ENCODE measurements at places on chromosomes 7 and 10.
A peak's percentile ranks its signal among the peaks of the same experiment; 100 is the strongest.

DNA sequence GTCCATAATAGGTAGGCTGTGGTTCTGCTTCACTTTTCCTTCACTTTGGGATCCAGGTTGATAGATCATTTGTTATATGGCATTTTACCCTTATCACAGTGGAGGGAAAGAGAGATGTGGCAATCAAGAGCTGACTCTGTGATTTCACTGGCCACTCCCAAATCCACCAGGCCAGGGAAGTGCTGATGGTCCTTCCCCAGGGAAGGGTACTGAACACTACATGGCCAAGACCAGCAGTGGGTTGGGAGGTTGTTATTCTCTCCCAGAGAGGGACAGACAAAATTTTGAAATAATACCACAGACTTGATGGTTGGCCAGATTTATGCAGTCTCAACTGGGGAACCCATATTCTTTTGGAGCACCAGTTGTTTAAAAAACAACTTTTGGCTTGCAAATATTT lies 102.5 kb downstream of the SND1 start:
- no peak overlapping the region for H3K27ac ChIP-seq
- H3K36me3 ChIP-seq, result no peaks in the 10 kb centered on the region
- no peaks in the 10 kb centered on the region for H3K4me1 ChIP-seq
- H3K4me3 ChIP-seq, result no peak overlapping the region
- H3K27me3 ChIP-seq, result no peaks in the 10 kb centered on the region

DNA sequence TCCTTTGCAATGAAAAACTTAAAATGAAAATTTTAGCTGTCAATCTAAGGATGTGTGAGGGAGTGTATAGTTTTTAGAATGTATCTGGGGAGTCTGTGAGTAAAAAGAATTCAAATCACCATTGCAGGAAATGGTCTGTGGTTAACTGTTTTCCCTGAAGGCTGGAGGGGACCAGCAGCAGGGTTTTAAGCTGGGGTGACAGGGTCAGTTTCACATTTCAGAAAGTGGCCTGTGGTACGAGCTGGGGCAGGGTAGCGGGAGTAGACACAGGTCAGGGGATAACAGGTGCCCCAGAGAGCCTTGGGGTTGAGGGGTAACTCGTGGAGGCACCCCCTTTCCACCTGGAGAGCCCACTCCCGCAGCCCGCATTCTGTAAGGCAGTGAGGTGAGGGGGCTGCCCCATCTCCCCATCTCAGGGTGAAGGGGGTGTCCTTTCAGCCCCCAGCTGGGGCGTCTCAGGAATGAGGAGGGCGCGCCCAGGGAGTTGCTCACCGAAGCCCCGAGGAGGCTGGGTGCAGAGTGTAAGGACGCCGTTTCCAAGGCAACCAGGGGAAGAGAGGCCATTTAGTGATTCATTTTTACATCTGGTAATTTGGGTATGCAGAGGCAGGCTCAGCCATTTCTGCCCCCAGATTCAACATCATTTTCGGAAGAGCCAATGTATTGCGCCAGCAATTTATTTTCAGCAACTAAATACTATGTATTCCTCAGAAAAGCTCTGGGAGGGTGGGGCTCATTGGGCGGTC lies 168.9 kb downstream of the SLIT1 start:
- no peak for DNase-seq
- H3K4me1 ChIP-seq, result peaks cover 6% of the 10 kb centered on the region
- H3K27me3 ChIP-seq, result no peaks in the 10 kb centered on the region

GRCh38 chr10:88707429-88708155 lies 1.5 kb downstream of the LIPK start:
- no peaks in the 10 kb centered on the region for H3K27me3 ChIP-seq
- H3K4me3 ChIP-seq, result no peak overlapping the region
- H3K4me1 ChIP-seq, result no peaks in the 10 kb centered on the region
- no peak overlapping the region for H3K27ac ChIP-seq
- H3K36me3 ChIP-seq, result no peaks in the 10 kb centered on the region

GRCh38 chr7:40418983-40419382 lies 284.2 kb downstream of the SUGCT start:
- no peaks in the 10 kb centered on the region for H3K4me1 ChIP-seq
- no peak overlapping the region for H3K4me3 ChIP-seq
- H3K36me3 ChIP-seq, result no peaks in the 10 kb centered on the region
- no peaks in the 10 kb centered on the region for H3K27me3 ChIP-seq

GRCh38 chr7:139762886-139763285 lies 14.9 kb downstream of the HIPK2 start:
- H3K27me3 ChIP-seq, result no peaks in the 10 kb centered on the region
- DNase-seq, result no peak
- no peak overlapping the region for H3K27ac ChIP-seq
- H3K36me3 ChIP-seq, result no peaks in the 10 kb centered on the region
- H3K4me3 ChIP-seq, result no peak overlapping the region

GRCh38 chr7:131657881-131658280 lies 101.5 kb upstream of the PODXL start:
- no peaks in the 10 kb centered on the region for H3K4me1 ChIP-seq
- H3K27ac ChIP-seq, result no peak overlapping the region
- no peaks in the 10 kb centered on the region for H3K36me3 ChIP-seq
- no peaks in the 10 kb centered on the region for H3K27me3 ChIP-seq

GRCh38 chr7:130369831-130370550 lies 10.3 kb upstream of the CPA1 start:
- DNase-seq, result no peak
- H3K4me3 ChIP-seq, result no peak overlapping the region
- no peaks in the 10 kb centered on the region for H3K27me3 ChIP-seq
- peaks cover 36% of the 10 kb centered on the region for H3K4me1 ChIP-seq

DNA sequence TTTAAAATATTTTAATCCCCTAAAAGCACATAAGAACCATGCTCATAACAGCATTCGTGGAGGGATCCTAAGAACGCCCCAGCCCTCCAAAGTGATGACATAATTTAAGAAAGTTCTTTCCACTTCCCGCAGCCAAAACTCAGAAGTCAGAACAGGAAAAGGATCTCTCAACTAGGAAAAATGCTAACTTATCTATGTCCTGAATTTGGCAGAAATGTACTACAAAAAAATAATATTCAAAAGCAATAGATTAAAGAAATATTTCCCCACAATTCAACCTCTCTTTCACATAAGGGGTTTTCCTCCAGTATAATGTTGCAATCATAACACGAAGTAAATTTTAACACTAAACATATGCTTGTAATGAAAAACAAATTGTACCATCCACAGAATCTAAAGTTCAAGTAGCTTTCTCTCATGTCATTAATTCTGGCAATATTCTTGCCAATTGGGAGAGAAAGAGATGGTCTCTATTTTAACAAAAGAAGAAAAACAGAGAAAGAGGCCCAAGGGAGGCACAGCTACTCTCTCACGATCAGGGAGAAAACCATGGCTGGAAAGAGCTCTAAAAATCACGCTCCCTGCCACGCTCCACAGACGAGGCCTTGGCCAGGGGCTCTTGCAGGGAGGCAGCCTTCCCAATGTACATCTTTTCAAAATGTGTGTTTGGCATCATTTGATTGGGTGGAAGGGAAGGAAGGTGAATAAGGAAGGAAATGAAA lies 22.9 kb downstream of the ASB13 start:
- peaks cover 40% of the 10 kb centered on the region for H3K36me3 ChIP-seq
- H3K4me3 ChIP-seq, result no peak overlapping the region
- peaks cover 6% of the 10 kb centered on the region for H3K4me1 ChIP-seq
- H3K27ac ChIP-seq, result peak overlapping the region; percentile 73
- DNase-seq, result no peak
- H3K27me3 ChIP-seq, result no peaks in the 10 kb centered on the region

- H3K36me3 ChIP-seq, result no peaks in the 10 kb centered on the region
- no peak overlapping the region for H3K4me3 ChIP-seq
- H3K4me1 ChIP-seq, result no peaks in the 10 kb centered on the region
- no peaks in the 10 kb centered on the region for H3K27me3 ChIP-seq
These were observed 20.8 kb downstream of the BRAF start for GRCh38 chr7:140903741-140904480.

- H3K36me3 ChIP-seq, result no peaks in the 10 kb centered on the region
- H3K4me1 ChIP-seq, result no peaks in the 10 kb centered on the region
- H3K27ac ChIP-seq, result no peak overlapping the region
- no peak for DNase-seq
- H3K4me3 ChIP-seq, result no peak overlapping the region
These were observed 438.1 kb upstream of the NRP1 start for GRCh38 chr10:33772370-33773252.

GRCh38 chr7:2598154-2598823 lies 33.5 kb upstream of the TTYH3 start:
- H3K36me3 ChIP-seq, result peaks cover 9% of the 10 kb centered on the region
- H3K27ac ChIP-seq, result no peak overlapping the region
- no peak for DNase-seq
- no peaks in the 10 kb centered on the region for H3K4me1 ChIP-seq

DNA sequence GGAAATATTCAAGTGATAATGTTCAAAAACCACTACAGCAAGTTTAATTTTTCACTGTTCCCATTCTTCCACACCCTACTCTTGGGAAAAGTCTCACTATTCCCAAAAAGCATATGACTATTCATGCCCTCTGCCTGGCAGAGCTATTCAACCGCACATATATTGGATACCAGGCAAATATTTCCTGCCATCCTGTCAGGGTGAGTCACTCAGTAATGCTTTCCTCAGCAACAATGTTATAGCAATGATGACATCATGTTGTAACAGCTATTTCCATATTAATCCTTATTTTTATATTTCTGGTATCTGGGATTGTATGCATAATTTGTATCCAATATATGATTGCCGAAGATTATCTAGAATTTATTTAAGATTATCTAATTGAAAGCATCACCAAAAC lies 114.0 kb upstream of the PLXDC2 start:
- no peaks in the 10 kb centered on the region for H3K4me1 ChIP-seq
- no peaks in the 10 kb centered on the region for H3K36me3 ChIP-seq
- DNase-seq, result no peak

DNA sequence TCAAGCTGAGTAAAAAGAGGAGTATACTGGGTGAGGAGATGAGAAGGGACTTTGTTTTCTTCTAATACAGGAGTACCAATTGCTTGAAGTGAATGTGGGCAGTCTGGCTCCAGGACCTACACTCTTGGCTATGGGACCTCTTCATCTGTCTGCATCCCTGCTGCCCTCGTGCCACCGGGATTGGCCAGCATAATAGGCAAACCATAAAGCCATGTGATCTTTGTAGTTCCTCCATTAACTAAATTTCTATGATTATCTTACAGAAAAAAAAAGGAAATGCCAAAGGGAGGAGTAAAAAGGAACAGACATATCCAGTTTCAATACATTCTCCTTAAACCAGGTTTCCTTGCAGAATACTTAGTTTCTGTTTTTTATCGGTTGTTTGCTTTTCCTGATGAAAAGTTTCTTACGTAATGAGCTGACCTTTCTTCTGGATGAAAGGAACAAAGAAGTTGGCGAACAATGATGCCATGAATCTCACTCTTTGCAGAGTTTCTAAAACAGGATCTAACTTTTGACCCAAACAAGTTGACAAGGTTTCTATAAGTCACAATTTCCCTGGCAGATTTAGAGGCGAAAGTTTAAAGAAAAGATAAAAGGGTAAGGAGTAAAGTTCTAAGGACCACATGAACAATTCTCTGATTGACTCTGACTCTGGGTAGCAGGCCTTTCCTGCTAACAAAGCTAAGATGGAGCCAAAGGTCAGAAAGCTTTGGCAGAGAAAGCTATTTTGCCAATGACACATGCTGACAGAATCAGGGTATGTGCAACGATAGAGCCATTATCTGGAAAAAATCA lies 54.1 kb downstream of the LAMB1 start:
- no peak overlapping the region for H3K4me3 ChIP-seq
- H3K27me3 ChIP-seq, result no peaks in the 10 kb centered on the region
- H3K4me1 ChIP-seq, result peaks cover 23% of the 10 kb centered on the region
- peaks cover 11% of the 10 kb centered on the region for H3K36me3 ChIP-seq
- DNase-seq, result no peak

GRCh38 chr10:91745090-91745831 lies 53.0 kb upstream of the TNKS2 start:
- peaks cover 2% of the 10 kb centered on the region for H3K4me1 ChIP-seq
- no peaks in the 10 kb centered on the region for H3K36me3 ChIP-seq
- peak overlapping the region; percentile 25 for H3K4me3 ChIP-seq
- no peak overlapping the region for H3K27ac ChIP-seq

All from thoracic aorta (tissue), 2 donors.